Anterior cingulate cortex (tissue), 58 donors: ENCODE measurements at places on chromosomes 1 and 21.

GRCh38 chr1:200895801-200896530 is 1.3 kb downstream of the INAVA start:
- DNase-seq: no peak

DNA sequence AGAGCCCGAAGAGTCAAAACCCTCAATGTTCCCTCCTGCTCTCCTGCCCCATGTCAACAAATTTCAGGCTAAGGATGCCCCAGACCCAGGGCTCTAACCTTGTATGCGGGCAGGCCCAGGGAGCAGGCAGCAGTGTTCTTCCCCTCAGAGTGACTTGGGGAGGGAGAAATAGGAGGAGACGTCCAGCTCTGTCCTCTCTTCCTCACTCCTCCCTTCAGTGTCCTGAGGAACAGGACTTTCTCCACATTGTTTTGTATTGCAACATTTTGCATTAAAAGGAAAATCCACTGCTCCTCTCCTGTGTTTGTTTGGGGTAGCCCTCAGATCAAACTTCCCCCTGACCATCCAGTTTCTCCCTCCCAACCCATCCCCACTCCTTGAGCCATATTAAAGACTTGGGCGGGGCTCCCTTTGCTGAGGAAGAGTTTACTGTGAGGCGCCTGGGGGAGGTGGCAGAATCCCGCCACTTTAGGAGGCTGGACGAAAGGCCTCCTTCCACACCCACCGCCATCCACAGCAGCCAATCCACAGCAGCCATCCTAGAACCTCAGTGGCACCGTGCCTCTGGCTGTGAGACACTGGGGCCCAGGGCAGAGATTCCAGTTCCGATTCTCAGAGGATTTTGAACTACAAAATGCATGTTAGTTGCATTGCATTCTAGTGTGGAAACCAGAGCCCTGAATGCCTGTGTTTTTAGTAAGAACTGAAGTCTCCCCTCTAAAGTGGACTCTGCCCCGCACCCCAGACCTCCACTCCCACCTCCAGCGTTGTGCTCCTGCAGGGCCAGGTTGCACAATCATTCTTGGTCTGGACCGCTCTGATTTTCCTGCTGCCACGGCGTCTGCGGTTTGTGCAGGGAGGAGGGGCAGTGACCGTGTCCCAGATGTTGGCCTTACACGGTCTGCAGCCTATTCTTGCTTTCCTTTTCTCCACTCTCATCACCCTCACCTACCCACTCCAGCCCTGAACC is 3.0 kb downstream of the OLFML3 start:
- no peak for DNase-seq

DNA sequence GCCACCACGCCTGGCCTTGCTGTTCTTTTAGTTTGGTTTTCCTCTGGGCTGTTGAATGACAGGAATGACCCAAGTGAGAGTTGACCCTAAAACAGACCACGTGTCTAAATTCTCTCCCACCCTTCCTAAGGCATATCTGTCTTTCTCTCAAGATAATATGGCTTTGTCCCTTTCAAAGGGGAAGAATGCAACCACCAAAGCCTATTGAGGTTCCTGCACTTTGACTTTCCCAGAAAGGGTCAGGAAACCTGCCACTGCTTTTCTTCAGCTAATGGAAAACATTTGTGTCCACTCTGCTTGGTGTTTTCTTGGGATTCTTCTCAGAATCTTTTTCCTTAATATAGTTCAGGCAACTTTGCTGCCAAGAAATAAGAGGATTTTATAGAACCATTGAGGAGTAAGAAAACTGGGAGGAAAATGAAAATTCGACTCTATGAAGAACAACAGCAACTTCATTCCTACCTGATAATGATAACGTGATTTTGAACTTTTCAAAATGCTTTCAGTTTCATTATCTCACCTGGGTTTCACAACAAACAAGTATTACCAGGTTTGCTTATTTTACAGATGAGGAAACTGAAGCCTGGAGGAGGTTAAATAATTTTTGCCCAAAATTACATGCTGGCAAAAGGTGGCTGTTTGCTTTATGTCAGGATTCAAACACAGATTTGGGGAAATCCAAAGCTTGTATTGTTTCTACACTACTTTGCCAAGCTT is 6.9 kb downstream of the PLPP3 start:
- DNase-seq: no peak

- DNase-seq: no peak
Observed at GRCh38 chr1:110216844-110217444, 6.8 kb downstream of the KCNC4 start.

- DNase-seq: peak; percentile 16
Observed at GRCh38 chr1:94092210-94092613, 28.7 kb downstream of the ABCA4 start.

GRCh38 chr1:149906570-149907075 is 7.3 kb downstream of the BOLA1 start:
- no peak for DNase-seq

- DNase-seq: no peak
Observed at GRCh38 chr1:111571987-111572386, 47.6 kb upstream of the RAP1A start.

DNA sequence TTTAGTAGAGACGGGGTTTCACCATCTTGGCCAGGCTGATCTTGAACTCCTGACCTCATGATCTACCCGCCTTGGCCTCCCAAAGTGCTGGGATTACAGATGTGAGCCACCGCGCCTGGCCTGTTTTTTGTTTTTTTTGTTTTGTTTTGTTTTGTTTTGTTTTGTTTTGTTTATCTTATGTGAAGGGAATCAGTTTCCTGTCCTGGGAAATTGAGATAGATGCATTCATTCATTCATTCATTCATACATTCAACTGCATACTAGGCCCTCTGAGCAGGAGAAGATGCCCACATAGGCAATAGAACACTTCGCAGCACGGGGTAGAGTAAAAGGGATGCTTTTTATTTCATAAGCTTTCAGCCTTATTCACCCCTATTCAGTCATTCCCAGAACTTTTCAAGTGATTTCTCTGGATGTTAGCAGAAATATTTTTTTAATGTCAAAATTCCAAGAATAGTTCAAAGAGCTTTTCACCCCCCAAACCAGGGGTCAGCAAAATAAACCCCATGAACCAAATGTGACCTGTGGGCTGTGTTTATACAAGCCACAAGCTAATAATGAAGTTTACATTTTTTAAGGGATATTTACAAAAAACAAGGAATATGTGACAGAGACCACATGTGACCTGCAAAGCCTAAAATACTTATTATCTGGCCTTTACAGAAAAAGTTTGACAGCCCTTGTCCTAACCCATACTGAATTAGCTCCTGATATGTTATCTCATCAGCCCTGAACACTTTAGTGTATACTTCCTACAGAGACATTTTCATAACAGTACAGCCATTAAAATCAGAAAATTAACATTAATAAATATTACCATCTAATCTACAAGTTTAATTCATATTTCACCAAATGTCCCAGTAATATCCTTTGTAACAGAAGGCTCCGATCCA is 127.1 kb downstream of the MAST2 start:
- DNase-seq: no peak

DNA sequence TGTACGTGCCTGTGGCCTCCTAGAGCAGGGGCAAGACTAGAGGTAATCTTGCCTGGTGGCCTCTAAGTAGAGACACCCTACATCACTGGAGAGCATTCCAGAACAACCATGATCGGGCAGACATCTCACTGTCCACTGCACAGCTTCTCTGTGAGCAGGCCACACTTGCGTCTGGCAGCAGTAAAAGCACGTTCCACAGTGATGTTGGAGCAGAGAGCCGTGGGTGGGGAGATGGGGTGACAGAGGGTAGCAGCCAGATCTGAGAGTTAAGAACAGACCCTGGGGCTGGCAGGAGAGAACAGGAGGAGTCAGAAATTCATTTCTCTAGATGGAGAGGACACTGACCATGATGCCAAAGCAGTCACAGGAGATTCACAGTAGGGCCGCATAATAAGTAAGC is 293.0 kb downstream of the HHAT start:
- no peak for DNase-seq

DNA sequence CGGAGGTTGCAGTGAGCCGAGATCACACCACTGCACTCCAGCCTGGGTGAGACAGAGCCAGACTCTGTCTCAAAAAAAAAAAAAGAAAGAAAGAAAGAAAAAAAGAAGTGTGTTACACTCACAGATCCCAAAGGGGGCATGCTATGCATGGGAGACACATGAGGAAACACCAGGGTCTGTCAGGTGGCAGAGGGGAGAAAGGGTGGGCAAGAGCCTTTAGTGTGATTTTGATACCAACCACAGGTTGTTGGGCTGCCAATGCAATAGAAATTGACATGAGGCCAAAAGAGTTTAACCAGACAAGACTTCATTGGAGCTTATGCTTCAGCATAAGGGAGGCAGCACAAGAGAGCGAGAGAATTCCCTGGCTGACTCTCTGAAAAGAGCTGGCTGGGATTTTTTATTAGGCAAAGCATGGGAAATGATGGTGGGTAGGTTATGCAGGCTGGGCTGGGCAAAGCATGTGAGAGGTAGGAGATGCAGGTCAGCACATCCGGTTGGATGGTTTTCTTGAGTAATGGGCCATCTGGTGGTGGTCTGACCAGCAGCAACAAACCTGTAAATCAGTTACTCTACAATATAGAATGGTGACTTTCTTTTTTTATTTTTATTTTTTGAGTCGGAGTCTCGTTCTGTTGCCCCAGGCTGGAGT is 11.7 kb upstream of the EXTL1 start:
- DNase-seq: no peak

DNA sequence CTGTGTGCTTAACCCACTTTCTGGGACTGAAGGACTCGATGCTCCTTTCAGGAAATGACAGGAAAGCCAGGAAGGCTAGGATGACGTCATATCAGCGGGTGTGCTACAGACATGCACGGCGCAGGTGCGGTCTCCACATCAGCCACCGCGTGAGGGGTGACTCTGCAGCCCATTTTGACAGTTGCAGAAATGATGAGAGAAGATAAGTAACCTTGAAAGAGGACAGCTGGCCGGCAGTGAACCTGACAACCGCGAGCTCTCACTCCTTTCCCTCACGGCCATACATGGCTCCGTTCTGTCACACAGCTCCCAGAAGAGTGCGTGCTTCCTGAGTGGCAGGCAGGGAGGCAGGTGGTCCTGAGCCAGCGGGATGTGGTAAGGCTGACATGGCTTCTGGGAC is 1.7 kb upstream of the KRTAP10-5 start:
- DNase-seq: no peak

- DNase-seq: no peak
Observed at GRCh38 chr1:53117836-53118235, 24.6 kb downstream of the SLC1A7 start.

DNA sequence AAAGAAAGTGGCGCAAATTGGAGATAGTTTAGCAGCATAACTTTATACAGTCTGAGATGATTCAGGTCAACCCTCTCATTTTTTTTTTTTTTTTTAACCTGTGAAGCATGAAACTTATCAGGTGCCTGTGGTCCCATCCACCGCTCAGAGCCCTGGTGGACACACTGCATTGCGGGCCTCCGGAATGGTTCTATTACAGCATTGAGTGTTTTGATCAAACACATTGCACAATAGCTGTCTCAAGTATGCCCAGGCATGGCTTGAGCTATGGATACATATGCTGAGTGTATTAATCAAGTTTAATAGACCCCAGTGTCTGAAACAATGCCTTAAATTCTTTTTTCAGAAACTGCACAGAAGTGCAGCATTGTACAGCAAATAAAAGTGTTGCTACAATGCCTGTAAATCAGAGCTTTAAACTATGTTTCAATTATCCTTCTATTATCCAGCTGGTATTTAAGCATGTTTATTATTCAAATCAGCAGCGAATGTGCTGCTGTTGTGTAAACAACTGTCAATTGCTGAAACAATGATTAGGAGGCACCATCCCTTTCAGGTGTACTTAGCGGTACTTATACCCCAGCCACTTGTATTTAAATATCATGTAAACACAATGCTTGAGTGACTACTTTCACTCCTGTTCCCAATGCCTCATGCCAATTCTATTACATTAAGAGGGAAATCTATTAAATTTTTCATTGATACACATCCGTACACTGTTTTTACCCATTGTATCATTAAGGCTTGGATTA is 456.6 kb downstream of the RPS6KC1 start:
- no peak for DNase-seq

GRCh38 chr1:147052143-147052542 is 114.0 kb downstream of the NBPF12 start:
- no peak for DNase-seq

DNA sequence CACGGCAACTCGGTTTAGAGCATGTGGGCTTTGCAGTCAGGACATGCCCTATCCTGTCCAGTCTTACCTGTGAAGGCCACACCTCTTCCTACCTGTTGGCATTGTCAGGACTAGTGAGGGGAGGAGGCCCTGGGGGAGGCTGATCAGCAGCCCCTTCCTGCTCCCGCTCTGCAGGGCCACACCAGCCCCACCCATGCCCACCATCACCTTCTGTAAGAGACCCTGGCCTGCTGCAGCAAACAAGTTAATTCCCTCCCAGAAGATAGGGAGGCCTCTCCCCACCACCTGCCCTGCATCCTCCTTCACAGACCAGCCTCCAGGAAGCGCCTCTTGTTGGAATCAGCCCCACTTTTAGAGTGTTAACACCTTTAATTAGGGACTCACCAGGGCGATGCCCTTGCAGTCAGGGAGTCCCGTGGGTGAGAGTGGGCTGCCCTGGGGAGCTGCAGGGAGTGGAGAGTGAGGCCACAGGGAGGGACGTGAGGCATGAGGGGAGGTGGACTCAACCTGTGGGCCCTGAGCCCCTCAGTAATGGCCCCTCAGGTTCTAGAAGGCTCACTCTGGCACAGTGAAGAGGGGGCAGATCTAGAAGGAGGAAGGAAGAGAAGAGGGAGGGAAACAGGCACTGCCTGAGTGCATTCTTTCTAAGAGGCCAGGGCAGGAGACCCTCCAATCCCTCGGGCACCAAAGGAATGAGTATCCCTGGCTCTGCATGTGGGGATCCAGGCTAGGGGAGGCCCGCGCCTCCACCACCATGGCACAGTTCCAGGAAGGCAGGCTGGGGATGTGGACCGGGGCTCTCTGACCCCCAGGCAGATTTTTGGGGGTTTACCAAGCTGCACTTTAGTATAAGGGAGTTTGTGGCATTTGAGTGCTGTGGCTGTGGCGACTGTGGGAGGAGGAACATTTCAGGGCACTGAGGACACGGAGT is 8.2 kb downstream of the UMODL1 start:
- DNase-seq: no peak

DNA sequence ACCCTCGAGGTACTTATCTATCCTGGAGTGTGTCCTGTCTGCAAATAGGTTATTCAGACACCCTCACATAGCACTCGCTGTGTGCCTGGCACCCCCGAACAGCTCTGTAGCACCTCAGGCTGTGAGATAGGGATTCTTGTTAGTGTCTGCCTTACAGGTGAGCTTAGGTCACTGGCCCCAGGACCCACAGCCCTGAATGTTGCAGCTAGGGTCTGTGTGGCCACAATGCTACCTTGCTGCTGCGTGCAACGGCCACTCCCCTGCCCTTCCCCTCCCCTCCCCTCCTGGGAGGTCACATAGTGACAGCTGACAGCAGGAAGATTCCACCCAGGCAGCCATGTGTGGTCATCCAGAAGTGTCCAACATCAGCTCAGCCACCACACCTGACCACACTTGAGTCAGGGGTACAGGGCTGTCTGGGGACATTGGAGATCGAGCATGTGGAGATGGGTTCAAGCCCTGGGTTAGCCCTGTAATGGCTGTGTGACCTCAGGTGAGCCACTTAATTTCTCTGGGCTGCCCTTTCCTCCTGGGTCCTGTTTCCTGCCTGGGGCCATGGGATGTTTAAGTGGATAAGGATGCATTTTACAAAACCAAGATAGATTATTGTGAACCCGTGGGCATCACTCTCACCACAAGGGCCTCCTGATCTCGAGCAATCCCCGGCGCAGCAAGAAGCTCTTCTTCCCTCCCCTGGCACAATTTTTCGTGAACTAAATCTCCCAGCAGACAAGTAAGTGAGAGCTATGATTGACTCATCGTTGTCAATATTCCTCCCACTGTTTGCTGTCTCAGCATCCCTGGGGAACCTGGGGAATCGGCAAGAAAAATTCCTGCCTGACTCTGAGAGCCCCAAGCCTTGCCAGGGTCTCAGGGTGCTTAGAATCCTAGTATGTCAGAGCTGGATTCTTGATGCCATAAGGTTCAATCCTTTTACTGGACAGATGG is 208.7 kb downstream of the PTPRU start:
- no peak for DNase-seq
